ENCODE measurements at places on chromosomes 5 and 9. TPM values are rescaled to one million over a fixed set of nuclear protein-coding genes. Genes with fewer than 3 reads are reported as not detected.

The SAXO1 gene
- polyA plus RNA-seq: 0.11 TPM

DNA sequence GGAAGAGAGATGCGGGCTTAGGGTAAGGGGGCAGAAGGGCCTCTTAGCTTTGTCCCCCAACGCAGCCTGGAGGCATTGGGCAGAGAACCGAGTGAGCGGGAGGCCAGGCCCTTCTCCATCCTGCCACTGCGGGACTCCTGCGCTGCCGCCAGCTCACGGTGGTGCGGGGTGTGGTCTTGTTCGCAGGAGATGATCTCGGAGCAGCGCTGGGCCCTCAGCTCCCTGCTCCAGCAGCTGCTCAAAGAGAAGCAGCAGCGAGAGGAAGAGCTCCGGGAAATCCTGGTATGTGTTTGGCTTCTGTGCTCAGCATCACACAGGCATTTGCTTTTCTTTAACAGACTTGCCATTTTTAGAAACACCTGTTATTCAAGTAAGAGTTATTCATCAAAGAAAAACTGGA, 41.3 kb downstream of the LRSAM1 start:
- DNase-seq: no peak

DNA sequence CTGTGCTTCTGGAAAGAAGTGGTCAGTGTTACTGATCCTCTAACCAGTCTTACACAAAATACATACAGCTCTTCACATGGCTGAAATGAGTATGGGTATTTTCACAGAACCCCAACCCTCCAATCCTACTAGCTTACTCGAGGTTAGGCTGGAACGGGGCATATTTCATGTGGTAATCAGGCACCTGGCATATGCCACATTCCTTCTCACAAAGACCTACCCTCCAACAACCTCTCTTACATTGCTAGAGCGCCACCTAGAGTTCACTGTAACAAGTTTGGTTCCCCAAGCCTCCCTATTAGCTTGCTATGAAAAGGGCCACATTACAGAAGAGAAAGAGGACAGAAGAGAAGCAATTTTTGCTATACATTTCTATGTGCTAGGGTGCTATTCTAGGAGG, 597.3 kb downstream of the PRELID2 start:
- DNase-seq: no peak

The ANAPC2 gene
- 30.4 TPM for polyA plus RNA-seq

GRCh38 chr9:99006511-99006910, 62.8 kb downstream of the COL15A1 start:
- DNase-seq: no peak

GRCh38 chr5:144659634-144660227, 489.1 kb downstream of the KCTD16 start:
- no peak for DNase-seq

Measured in forelimb muscle (tissue), 1 donor.